ENCODE measurements at places on chromosomes 2 and 18.

DNA sequence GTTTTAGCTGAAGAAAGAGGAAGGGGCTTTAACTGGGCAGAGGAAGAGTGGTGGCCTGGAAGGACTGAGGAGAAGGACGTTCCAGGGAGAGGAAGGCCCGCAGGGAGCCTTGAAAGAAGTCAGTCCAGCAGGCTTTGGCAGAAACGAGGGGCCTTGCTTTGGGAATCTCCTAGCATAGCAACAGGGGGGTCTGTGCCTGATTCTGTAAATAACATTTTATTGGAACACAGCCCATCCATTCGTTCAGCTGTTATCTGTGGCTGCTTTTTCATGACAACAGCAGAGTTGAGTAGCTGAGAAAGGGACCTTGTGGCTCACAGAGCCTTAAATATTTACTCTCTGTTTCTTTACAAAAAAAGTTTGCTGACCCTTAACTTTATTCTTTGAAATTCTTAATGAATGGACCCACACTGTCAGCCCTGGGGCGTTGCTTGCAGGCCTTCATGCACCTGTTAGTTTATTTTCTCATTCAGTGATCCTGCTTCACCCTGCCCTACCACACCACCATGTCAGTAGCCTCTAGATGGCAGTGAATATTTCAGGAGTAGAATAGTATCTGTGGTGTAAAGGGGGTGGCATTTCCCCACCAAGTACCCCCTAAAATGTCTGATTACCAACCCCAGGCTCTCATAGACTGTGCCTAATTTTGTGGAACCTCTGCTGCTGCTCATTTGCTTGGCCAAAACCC lies 61.0 kb downstream of the MGAT5 start:
- DNase-seq: no peak

DNA sequence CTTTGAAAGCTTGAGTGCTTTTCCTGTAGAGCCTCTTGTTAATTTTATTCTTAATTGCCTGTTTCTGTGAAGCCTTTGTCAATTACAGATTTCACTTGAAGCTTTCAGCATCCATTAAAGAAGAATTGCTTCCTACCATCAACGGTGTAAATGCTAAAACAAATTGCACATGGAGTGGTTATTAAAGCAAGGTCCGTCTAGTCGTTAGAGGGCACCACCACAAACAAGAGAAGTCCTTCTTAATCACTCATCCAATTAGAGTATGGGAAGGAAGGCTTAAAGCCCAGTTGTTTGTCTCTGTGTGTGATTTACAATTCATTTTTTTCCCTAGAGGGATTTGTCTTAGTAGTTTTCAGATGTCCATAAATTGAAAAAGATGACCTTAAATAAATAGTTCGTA lies 1.6 kb downstream of the KCNJ3 start:
- no peak for DNase-seq

DNA sequence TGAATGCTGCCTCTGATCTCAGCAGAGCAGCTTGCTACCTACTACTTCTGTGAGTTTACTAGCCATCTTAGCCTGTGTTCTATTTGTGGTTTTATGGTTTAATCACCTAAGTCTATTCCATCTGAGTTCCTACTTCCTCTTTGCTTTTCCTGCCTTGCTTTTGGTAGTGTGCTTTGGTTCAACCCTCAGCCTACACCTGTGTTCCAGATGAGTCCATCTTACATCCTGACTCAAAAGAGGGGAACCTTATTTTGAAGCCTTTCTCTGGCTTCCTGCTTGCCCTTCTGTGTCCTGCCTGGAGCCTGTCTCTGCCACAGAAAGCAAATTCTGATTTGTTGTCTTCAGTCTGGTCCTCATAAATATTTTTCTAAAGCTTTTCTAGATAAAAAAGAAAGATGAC lies 530.3 kb upstream of the MEX3C start:
- DNase-seq: no peak

DNA sequence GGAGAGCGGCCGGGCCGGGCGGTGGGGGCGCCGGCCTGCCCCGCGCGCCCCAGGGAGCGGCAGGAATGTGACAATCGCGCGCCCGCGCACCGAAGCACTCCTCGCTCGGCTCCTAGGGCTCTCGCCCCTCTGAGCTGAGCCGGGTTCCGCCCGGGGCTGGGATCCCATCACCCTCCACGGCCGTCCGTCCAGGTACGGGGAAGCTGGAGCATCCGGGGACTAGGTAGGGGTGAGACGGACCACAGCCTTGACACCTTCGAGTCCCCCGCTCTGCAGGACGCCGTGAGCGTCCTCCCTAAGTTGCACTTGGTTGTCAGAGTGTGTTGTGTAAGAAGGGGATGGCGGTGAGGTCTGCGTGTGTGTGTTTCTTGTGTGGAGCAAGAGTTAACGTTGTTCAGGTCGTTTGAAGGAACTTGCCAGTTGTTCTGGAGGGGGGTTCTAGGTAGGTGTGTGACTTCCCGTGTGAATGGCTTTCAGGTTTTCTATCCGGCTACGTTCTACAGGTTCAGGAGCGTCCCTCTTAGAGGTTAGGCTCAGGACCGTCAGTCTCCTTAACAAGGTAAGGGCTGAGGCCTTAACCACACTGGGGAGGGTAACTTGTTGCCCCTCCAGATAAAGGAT lies 393 bp downstream of the IL1R1 start:
- no peak for DNase-seq

GRCh38 chr2:55363636-55364035 lies 56.0 kb downstream of the CCDC88A start:
- DNase-seq: no peak
